ENCODE measurements at places on chromosomes 4 and X.

- DNase-seq = no peak
Measured at GRCh38 chr4:168522356-168522755, 25.5 kb downstream of the PALLD start.

GRCh38 chr4:2300431-2301224 lies 38.7 kb upstream of the MXD4 start:
- DNase-seq = no peak

GRCh38 chr4:3477750-3478430 lies 14.8 kb downstream of the DOK7 start:
- DNase-seq = no peak

DNA sequence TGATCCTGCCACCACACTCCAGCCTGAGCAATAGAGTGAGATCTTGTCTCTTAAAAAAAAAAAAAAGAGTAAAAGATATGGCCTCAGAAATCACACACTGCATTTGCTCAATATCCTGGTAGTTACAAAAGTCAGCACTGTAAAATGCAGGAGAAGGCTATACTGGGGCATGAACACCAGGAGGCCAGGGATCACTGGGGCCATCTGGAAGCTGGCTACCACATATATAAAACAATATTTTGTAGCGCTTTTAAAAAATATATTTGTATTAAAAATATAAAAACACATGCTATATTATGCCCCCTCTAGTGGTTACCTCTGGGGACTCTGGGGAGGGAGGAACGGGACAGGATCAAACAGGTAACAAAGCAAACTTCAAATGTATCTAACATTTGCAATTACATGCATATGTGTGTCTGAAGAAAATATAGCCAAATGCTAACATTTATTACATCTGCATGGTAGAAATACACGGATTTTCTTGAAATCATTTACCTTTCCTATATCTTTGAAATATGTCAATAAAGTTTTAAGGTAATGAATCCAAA lies 4.0 kb downstream of the C4orf46 start:
- DNase-seq = peak; percentile 61

GRCh38 chr4:183430317-183430993 lies 14.0 kb upstream of the CDKN2AIP start:
- DNase-seq = no peak

DNA sequence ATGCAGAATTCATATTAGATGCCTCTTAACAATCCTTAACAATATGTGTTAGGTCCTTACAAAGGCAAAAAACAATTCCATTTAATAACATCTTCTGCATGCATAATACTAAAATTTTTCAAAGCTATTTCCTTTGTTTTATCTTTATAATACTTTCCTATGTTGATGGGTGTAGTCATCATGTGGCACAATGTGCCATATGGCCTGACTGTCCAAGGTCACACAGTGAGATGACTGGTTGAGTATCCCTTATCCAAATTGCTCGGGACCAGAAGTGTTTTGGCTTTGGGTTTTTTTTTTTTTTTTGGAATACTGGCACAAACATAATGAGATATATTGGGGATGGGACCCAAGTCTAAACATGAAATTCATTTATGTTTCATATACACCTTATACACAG lies 77.7 kb downstream of the NR3C2 start:
- DNase-seq = no peak

DNA sequence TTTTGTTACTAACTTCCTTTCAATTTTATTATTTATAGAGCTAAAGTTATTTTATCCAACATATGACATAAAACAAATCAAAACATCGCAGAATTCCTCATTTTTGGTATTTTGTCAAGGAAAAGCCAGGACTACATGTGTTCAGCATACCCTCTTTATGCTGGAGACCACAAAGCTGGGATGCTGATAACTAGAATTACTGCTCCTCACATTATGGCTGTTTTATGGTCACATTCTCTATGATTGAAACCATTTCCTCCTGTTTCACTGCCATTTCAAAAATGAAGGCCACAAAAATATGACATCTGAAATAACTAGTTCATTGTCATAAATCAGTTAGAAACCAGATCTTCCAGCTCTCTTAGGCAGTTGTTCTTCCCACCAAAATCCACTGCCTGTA lies 41.7 kb downstream of the KLHL34 start:
- no peak for DNase-seq

- DNase-seq = no peak
Measured at GRCh38 chr4:83013902-83014301, 3.3 kb upstream of the LIN54 start.

DNA sequence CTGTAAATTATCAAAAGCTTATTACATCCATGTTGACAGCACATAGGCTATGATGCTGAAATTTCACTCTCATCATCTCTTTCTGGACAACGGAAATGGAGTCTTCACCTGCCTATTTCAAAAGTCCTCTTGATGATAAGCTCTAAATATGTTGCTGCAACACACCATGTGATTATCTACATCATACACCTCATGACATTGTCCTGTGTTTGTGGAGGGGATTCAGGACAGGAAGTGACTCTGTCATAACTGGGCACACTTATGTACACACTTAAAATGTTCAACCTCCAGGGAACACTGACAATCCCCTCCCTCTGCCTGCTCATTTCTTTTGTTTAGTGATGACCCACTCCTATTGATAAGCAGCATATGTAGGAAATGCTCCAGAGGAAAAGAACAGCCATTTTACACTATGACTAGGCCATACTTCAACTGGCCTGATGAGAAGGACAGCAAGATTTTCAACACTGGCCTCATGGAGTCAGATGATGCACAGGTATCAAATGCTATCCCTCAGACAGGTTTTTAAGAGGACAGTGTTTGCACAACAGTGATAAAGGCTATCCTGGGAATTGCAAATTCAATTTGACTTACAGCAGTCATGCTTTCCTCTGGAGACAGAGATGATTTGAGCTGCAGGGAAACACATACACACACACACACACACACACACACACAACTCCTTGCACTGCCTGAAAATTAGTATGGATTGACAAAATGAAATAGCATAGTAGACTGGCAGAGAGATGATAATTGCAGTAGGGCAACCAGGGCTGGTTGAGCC lies 163.3 kb upstream of the RASGEF1B start:
- DNase-seq = no peak

DNA sequence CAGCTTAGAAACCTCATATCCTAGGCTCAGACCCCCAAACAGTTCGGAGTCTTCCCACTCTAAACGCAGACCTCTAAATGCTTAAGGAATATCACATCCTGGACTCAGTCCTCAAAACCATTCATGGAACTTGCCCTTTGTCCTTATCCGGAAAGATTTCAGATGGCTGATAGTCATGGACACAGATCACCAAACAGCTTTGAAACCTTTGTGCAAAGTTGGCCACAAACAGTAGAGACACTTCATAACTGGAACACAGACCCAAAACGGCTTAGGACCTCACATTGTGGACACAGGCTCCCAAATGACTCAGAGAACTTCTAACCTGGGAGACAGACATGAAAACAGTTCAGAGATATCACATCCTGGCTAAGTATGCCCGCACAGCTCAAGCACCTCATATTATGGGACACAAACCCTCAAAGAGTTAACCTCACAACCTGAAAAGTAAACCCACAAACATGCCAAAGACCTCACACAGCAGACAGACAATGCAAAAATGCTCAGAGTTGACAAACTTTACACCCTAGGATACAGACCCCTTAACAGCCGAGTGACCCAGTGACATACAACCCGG lies 15.5 kb downstream of the SUV39H1 start:
- DNase-seq = no peak

DNA sequence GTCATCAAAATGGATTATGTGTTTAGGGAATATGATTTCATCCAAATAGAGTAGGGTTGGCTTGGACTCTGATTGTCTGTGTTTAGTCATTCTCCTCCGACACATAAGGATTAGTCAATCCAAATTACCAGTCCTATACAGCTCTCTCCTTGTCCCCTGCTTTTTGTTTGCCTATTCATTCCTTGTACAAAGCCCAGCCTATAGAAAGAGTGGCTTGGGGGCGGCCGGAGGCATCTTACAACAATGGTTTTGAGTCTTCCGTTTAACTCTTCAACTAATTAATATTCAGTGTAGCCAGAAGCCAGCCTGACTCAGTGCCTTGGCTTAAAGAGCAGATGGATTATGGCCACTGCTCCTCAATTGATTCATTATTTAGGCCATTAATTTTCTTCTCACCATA lies 796.6 kb upstream of the POU3F4 start:
- DNase-seq = no peak

DNA sequence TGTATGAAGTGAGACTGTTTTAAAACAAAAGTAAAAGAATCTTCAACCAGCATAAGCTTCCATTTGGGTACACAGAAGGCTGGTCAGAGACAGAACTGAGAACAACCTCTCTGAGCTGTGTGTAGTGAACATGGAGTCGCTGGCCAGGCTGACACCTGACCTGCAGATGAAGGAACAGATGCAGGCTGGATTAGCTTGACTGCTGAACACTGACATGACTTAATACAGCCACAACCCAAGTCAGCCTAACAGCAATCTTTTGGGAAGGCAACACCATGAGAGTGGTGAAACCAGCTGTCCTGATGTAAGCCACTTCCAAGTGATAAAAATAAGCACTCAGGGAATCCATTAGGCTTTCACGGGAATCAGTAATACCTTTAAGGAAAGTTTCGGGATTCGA lies 10.1 kb downstream of the SCARB2 start:
- no peak for DNase-seq

- no peak for DNase-seq
Measured at GRCh38 chr4:68592673-68593072, 16.6 kb upstream of the UGT2B17 start.

GRCh38 chr4:26088433-26088928 lies 174.5 kb downstream of the SMIM20 start:
- DNase-seq = no peak

DNA sequence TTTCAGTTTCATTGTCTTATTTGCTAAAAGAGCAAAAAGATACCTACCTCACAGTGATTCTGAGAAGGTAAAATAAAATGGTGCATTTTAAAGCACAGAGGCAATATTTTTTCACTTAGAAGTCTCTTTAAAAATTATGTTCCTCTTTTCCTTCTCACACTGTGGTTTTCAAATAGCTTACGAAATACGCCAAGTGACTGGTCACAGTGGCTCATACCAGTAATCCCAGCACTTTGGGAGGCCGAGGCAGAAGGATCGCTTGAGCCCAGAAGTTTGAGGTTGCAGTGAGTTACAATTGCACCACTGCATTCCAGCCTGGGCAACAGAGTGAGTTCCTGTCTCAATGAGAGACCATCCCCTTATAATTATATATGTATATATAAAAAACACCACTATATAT lies 372.6 kb downstream of the FBXO8 start:
- DNase-seq = peak; percentile 71

- DNase-seq = no peak
Measured at GRCh38 chr4:7415927-7416686, 18.6 kb downstream of the PSAPL1 start.

- peak; percentile 6 for DNase-seq
Measured at GRCh38 chr4:78517050-78517652, 34.4 kb upstream of the ANXA3 start.

- DNase-seq = peak; percentile 55
Measured at GRCh38 chr4:39025552-39026085, 6.6 kb downstream of the TMEM156 start.

DNA sequence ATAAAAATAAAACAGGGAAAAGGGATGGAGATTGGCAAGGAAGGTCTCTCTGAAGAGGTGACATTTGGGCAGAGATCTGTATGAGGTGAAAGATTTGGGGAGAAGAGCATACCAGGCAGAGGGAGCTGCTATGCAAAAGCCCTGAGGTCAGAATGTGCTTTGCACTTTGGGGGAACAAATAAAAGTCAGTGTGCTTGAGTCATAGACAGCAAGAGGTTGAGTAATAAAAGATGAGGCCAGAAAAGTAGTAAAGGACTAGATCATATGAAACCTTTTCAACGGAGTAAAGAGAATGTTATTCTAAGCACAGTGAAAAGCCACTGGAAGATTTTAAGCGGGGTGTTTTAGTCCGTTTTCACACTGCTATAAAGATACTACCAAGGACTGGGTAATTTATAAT lies 76.5 kb upstream of the TEX13A start:
- DNase-seq = no peak

DNA sequence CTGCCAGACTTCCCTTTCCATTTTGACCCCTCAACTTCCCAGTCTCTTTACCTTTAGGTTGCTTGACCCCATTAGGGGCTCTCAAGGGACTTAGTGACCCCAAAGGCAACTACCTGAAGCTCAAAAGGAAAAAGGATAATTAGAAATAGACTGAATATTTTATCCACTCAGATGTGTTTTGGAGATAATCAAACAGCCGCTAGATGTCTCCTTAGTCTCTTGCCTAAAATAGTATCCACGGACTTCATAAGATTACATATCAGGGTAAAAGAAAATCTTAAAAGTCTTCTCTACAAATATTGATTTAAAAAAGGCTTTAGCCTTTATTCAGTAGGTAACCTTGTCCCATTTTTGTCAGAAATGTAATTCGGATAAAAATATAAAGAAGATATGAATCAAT lies 21.0 kb upstream of the RHOXF2 start:
- no peak for DNase-seq

GRCh38 chrX:41025926-41026701 lies 59.1 kb upstream of the USP9X start:
- DNase-seq = no peak

GRCh38 chr4:103268746-103269145 lies 70.6 kb upstream of the CENPE start:
- DNase-seq = no peak

- no peak for DNase-seq
Measured at GRCh38 chr4:186021461-186022167, 47.3 kb upstream of the TLR3 start.

DNA sequence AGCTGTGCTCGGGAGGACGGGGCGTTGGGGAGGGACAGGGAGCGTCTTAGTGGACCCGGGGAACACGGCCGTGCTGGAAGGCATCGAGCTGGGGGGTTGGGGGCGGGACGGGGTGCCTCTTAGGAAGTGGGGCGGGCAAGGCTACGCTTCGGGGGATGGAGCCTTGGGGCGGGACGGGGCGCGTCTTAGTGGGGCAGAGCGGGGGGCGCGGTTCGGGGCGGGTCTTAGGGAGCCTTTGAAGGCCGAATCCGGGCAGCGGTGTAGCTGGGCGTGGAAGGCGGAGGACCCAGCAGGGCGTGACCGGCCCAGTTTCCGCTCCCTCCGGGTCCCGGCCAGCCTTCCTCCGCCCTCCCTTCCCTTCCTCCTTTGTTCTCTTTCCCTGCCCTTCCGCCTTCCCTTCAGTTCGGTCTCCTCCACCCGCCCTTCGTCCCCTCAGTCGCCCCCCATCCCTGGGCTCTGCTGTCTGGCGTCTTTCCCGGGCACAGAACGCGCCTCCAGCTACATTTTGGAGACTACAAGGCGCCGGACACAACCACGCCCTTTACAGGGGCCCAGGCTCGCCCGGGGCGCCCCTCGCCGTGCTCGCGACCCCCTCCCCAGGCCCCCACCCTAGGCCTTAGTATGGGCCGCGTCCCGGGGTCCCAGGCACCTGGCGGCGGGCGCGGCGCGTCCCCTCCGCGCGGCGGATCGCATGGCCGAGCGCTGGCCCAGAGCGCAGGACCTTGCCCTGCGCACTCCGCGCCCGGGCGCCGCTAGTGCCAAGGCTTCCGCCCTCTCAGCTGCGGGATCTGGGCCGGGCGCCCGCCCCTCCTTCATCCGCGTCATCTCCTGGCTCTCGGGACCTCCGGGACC lies at the start of gene ARSD:
ARSD (minus strand) TSS at position 757 of the 852 bp plus-strand sequence; CDS start at position 693, 64 bp downstream.
- no peak for DNase-seq
